ENCODE measurements at places on chromosomes 16 and 17.

GRCh38 chr17:61720016-61720795, 129.2 kb upstream of the NACA2 start:
- no peak for DNase-seq

GRCh38 chr17:9937241-9937761, 32.2 kb upstream of the RCVRN start:
- DNase-seq: no peak

- no peak for DNase-seq
These were observed 191.1 kb downstream of the C16orf78 start for GRCh38 chr16:49564496-49565229.

DNA sequence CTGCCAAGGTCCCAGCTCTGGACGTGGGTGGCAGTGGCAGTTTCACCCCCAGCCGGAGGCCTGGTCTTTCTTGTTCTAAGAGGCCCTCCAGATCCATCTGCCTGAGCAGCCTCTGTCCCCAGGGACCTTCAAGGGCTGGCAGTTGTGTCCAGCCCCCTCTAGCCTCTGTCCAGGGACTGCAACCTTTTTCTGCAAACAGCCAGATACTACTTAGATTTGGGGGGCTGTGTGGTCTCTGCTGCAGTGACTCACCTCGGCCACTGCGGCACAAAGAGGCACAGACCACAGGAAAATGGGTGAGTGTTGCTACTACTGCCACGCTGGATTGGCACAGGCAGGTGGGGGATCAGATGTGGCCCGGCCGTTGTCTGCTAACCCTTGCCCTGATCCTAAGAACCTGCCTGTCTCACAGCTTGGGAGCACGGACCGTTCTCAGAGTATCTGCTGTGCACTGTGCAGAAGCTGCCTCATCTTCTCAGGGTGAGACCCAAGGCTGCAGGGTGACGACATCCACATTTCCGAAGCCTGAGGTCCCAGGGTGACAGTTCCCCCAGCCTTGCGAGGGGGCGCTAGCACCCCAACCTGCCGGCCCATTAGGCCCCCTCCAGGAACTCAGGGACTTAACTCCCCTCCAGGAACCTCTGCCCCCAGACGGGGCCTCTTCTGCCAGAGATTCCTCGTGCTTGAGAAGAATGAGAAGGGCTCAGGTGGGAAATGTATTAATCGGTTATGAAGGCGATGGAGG, 27.6 kb downstream of the MXRA7 start:
- no peak for DNase-seq

DNA sequence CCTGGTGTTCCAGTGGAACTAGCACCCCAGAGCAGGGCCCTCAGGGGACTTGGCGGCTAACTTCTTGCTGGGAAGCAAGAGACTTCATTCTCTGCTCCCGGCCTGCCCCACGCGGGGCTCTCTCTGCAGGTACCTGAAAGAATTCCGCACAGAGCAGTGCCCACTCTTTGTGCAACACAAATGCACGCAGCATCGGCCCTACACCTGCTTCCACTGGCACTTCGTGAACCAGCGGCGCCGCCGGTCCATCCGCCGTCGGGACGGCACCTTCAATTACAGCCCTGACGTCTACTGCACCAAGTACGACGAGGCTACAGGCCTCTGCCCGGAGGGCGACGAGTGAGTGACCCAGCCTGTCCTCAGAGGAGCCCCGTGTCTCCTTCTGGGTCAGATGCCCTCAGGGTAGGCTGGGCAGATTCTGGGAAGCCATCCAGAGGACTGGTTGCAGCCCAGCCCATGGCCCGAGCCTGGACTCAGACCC, 25.1 kb downstream of the UNK start:
- no peak for DNase-seq

DNA sequence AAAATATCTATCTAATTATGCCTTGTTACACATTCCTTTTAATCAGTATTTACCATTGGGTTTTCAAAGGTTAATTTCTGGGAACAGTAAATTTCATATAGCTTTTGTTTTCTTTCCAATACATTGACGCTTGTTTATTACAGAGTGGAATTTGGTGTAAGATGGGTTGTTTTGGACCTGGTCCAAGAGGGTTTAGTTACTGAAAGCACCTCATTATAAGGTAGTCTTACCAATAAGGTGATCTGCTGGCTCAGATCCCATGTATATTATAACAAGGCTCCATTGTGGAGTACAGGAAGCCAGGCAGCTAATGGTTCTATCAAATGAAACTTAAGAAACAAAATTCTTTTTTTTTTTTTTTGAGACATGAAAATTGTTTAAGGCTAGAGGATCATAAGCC, 87.3 kb upstream of the NACA2 start:
- DNase-seq: no peak

DNA sequence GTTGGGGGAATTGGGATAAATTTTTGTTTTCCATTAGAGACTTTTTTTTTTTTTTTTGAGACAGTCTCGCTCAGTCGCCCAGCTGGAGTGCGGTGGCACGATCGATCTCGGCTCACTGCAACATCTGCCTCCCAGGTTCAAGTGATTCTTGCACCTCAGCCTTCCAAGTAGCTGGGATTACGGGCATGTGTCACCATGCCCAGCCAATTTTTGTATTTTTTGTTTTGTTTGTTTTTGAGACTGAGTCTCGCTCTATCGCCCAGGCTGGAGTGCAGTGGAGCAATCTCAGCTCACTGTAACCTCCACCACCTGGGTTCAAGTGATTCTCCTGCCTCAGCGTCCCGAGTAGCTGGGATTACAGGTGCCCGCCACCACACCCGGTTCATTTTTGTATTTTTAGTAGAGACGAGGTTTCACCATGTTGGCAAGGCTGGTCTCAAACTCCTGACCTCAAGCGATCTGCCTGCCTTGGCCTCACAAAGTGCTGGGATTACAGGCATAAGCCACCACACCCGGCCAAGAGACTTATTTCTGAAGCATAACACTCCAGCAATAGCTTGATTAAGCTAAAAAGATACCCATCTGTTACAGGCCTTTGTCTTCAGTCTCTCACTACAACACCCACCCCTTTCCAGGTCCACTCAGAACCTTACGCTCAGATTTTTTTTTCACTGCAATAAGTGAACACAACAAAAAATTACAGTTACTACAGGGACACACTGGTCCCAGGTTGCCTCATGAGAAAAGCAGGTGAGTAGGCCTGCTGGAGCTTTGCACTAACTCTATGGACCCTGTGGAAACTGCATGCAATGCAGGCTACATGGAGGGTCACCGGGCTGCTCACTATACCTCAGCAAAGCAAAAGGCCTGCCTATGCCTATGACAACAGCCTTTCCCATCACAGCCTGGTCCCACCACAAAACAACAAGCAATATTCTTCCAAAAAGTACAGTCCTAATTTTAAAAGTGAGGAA, 34.6 kb downstream of the KANSL1 start:
- DNase-seq: no peak

- no peak for DNase-seq
These were observed 24.0 kb downstream of the MMP15 start for GRCh38 chr16:58049232-58050185.

GRCh38 chr17:44284024-44284400, 16.1 kb upstream of the SLC4A1 start:
- no peak for DNase-seq

- DNase-seq: no peak
These were observed 122.4 kb downstream of the WWOX start for GRCh38 chr16:78221892-78222291.

- no peak for DNase-seq
These were observed 14.0 kb downstream of the CRISPLD2 start for GRCh38 chr16:84833542-84834402.

DNA sequence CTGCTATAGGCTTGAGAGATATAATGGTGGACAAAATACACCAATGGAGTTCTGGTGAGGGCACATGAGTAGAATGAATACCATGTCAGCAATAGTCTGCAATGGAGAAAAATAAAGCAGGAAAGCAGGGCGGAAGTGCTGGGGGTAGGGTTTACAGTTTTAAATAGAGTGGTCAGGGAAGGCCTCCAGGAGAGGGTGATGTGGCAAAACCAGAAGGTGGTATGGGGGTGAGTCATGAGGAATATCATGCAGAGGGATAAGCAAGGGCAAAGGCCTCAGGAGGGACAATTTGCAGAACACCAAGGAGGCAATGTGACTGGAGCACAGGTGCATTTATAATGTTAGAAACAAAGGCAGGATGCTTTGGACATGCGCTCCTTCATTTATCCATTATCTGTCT, 102.0 kb downstream of the ITFG1 start:
- no peak for DNase-seq

GRCh38 chr17:12983991-12984884, 33.6 kb downstream of the ELAC2 start:
- no peak for DNase-seq

- no peak for DNase-seq
These were observed 1.0 kb downstream of the FLYWCH2 start for GRCh38 chr16:2884041-2884451.

GRCh38 chr17:4247971-4248388, 15.8 kb downstream of the ANKFY1 start:
- DNase-seq: no peak

DNA sequence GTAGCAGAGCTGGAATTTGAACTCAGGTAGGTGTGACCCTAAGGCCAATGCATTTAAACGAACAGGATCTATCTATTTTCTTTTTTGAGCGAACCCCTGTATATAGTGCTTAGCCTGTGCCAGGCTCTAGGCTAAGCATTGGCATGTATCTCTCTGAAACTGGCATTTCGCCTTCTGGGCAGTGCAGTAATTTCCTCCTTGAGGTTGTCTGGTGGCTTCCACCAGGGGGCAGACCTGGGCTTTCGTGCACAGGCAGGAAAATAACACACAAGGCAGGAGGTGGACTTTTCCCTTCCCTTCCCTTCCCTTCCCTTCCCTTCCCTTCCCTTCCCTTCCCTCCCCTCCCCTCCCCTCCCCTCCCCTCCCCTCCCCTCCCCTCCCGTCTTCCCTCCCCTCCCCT, 34.4 kb upstream of the PRKCB start:
- peak; percentile 57 for DNase-seq

- no peak for DNase-seq
These were observed 465.3 kb upstream of the SOX9 start for GRCh38 chr17:71655542-71655941.

GRCh38 chr16:22763437-22764080, 50.4 kb upstream of the HS3ST2 start:
- DNase-seq: no peak

DNA sequence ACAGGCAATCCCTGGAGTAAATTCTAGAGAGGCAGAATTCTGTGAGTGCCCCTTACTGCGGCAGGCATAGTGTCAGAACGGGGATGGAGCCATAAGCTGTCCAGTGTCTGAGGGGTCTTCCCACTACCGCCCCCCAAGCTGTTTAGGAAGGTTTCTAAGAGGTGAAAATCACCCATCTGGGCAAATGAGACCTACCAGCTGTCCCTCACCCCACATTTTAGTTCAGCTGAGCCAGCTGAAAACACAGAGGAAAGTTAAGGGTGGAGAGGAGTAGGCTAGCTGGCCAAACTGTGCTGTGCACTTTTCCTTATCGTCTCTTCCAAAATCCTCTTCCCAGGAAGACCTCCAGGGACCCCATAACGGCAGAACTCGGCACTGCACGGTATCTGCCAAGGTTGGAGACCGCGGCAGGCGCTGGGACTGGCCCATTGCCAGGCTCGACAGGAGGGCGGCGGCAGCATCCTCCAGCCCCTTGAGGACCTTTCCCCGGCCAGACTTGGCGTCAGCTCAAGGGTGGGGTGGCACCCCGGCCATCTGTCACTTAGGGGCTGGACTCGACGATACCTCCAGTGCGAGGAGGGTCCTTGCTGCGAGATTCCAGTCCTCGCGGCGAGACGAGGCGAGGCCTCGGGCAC, 955 bp downstream of the ACLY start:
- peak; percentile 17 for DNase-seq

Data from stimulated activated CD8-positive, alpha-beta memory T cell treated with anti-CD3 and anti-CD28 coated beads, Interleukin-4, amount 100 ng/mL, for 1 hour (primary cell).